Activated T-cell treated with anti-CD3 and anti-CD28 coated beads, Interleukin-2, amount 50 U/mL, for 48 hours (primary cell): ENCODE measurements at places on chromosomes 11 and 22.

DNA sequence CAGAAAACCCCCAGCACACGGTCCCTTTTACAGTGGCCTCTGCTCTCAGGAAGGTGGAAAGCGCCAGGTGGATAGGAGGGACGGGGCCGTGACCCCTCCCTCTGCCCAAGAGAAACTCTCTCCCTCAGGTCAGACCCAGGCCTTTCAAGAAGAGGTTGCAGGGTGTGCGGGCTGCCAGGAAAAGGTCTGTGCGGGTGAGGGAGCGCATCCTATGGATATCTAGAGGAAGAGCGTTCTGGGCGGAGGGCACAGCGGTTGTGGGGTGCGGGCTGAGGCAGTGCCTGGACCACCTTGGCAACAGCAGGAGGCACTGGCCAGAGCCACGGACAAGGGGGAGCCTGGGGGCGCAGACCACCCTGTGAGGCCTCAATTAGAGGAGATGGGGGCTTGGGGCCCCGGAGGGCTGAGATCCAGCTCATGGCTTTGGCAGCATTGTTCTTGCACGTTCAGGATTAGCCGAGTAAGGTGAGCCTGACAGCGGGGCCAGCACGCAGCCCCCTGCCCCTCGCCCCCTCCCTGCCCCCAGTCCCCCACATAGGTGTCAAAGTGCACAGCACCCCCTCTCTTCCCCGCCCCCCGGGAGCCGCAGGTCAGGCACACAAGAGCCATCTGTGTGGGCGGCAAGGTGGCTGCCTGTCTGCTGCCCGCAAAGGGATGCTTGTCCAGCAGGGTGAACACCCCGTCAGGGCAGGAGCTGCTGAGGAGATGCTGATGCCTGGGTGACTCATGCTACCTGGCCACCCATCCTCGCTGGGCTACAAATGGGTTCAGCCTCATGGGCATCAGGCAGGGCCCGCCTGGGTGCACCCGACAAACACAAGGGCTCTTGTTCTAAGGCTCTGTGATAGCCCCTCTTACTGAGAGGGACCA is 92.8 kb upstream of the KCNQ1OT1 start:
- DNase-seq = no peak

DNA sequence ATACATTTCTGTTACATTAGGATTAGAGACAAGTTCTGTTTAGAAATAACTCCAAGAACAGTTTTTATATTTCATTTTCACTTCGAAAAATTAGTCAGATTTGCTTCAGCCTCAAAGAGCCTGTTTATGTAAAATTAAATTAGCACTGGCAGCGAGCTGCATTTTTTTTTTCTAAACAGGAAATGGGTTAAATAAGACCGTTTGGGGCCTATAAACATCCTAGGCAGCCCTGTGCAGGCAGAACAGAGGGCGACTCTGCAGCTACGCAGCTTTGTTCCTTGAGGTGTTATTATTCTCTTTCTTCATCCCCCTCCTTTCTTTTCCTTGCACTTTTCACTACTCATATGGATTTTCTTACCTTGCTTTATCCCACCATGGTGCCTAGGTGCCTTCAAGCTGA is 48.7 kb downstream of the CWC15 start:
- DNase-seq = no peak

DNA sequence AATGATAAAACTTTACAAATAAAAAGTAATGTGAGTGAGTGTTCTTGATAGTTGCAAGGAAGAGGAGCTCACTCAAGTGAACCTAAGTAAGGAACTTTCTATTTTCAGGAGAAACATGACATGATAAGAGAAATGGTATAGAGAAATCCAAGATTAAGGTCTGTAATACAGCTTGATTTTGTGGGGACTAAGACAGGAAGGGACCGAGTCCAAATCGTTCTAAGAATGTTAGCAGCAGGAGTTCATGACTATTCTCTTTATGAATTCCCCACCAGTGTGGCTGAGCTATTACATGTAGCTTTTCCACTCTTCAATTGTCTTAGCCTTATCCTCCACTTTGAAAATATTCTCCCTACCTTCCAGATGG is 698.6 kb upstream of the ARHGAP42 start:
- DNase-seq = no peak

DNA sequence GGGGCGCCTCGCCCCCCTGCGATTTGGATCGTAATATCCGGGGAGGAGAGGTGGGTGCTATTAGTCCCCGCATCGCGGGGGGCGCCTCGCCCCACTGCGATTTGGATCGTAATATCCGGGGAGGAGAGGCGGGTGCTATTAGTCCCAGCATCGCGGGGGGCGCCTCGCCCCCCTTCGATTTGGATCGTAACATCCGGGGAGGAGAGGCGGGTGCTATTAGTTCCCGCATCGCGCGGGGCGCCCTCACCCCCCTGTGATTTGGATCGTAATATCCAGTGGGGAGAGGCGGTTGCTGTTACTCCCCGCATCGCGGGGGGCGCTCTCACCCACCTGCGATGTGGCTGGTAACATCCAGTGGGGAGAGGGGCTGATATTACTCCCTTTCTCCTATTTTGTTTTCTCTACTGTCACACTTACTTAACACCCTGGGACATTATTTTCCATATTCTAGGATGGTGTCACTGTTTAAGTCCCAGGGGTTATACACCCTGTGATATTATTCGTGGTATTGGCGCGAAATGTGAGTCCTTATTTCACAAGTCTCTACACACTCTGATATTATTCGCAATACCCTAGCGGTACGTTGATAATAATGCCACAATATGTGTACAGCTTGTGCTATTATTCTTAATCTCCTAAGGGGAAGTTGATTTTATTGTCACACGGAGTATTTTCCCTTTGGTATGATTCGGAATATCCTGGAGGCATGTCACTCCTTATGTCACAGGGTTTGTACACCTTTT is 57.8 kb upstream of the ALDH3B2 start:
- DNase-seq = peak; percentile 54

DNA sequence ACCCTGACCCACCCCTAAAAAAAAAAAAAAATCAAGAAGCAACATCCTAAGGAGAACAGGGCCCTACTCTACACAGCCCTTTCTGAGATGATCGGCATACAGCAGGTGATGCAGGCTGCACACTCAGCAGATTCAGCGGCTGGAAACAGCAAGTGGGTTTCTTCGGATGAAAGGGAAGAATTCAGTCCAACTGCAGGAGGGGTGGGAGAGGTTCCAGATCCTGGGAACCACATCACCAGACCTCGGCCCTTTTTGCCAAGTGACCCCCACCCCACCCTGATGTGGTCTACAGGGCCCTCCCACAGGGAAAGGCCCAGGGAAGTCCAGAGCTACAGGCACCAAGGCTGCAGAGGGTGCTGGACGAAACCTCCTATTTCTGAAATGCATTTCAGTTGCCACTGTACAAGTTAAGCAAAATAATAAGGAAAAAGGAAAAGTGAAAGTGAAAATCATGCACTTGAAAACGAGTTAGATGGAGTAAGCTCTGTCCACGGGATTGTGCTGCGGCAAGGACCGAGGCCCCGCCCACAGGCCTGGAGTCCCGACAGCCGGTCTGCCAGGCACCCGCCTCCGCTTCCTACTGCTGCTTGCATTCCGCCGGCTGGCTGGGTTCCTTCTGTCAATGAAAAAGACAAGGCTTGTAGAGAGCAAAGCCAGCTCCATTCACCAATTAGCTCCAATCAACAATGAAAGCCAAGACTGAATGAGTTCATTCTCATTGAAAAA is 16.0 kb upstream of the PHLDA2 start:
- no peak for DNase-seq

GRCh38 chr22:42768385-42769035 is 47.8 kb upstream of the A4GALT start:
- no peak for DNase-seq

DNA sequence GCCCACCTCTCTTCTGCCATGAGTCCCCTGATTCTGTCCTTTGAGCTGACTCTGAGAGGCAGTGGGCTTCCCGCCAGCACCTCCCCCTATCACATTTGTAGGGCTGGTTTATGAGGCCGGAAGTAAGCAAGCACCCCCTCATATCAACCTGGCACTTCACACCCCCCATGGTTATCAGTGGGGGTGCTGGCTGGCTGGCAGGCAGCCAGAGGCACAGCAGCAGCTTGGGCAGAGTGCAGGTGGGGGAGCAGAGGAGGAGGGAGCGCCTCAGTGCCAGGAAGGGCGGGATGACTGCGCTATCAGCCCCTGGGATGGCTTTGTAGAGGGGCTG is 22.9 kb upstream of the CHRM4 start:
- no peak for DNase-seq

GRCh38 chr11:63897459-63898146 is 19.4 kb downstream of the RCOR2 start:
- DNase-seq = no peak

DNA sequence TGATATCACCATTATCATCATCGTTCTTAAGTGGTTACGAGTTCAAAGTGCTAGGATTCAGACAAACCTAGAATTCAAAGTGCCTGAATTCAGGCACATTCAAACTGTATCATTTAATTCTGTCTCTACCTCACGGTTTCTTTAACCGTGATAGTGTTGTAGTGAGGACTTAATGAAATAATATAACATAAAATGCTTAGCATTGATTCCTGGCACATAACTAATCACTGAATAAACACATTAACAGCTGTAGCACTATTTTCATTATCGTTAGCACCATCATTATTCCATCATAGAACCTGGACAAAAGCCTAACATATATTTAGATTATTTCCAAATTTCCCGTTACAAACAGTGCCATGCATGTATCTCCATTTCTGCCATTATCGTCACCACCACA is 102.0 kb downstream of the WNT11 start:
- no peak for DNase-seq

- DNase-seq = no peak
These were observed 80.4 kb downstream of the TRMU start for GRCh38 chr22:46415776-46416519.

GRCh38 chr11:55838452-55838851 is at the start of gene OR5D16:
Gene OR5D16, plus strand, starts transcription at chr11:55838752. Its CDS starts 0 bp downstream, at chr11:55838752.
- DNase-seq = no peak

DNA sequence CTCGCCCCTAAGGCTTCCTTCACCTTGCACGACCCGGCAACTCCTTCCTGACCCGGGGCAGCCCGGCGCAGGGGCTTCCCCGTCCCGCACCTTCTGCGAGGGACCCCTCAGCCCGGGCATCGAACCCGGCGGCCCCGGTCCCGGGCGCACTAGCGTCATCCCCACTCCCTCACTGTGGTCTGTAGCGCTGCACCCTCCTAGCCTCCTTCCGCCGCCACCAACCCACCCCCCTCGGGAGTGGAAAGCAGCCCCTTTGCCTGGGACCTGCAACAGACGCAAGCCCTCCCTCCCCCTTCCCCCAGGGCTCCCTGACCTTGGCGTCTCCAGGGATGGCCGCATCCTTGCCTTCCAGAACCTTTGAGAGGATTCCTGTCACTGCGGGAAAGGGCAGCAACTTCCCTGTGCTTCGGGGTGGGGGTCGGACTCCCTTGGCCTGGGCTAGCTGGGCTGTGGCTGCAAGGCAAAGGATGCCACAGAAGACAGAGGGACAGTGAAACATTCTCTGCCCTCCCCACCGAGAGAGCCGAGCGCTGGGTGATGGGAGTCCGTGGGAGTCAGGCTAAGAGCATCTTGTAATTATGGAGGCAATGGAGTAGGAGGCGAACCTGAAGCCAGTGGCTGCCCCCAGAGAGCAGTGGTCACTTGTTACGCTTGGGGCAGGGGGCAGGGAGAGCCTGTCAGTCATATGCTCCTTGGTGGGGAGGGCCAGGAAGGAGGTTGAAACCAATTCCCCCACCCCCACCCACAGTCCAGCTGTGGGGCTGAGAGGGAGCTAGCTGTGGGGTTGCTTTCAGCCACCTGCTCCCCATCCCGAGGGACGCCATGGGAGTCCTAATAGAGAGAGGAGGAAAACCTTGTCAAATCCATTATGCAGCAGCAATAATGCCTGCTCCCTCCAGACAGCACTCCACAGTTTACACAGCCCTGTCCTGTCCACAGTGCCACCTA is 920 bp downstream of the TMEM132A start:
- DNase-seq = peak; percentile 25

DNA sequence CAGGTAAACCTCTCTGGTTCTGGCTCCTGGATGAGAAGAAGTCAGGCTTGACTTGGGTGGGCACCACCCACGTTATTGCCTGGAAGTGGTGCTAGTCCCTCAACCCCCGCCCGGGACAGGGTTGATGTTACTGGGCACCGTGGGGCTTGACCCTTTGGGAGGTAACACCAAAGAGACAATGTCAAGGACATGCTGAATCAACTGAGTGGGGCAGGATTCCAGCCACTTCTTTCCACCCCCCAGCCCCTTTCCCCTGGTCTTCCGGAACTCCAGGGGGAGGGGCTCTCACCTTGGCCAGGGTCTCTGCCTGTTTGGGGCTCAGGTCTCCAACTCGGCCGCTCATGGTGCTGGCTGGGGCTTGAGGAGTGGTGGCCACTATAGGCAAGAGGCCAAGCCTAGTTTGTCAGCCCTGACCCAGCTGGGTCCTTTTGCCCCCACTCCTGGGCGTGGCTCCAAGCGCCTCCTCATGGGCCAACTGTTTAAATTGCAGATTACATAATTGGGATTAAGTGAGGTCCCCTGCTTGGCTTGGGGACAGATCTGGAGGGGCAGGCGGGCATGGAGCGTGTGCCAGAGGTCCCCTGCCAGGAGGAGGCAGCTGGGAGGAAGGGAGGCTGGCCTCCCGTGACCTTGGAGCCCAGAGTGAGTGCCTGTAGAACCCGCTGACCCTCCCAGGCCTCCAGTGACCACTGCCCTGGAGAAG is at the start of gene SEC14L3:
Gene SEC14L3, minus strand, starts transcription at position 402 of the 703 bp plus-strand sequence. Its CDS starts 59 bp downstream, at position 343.
- DNase-seq = no peak

DNA sequence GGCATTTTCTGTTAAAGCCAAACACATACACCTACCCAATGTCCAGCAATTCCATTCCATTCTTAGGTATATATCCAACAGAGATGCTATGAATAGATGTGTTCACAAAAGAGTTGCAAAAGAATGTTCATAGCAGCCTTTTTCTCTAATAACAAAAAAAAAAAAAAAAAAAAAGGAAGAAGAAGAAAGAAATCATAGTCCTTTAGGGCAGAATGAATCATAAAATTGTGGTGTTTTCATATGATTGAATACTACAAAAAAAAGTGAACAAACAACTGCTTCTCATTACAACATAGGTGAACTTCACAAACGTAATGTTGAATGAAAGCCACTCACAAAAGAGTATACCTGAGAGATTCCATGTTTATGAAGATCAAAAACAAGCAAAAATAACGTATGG is 66.8 kb upstream of the GRK3 start:
- no peak for DNase-seq

DNA sequence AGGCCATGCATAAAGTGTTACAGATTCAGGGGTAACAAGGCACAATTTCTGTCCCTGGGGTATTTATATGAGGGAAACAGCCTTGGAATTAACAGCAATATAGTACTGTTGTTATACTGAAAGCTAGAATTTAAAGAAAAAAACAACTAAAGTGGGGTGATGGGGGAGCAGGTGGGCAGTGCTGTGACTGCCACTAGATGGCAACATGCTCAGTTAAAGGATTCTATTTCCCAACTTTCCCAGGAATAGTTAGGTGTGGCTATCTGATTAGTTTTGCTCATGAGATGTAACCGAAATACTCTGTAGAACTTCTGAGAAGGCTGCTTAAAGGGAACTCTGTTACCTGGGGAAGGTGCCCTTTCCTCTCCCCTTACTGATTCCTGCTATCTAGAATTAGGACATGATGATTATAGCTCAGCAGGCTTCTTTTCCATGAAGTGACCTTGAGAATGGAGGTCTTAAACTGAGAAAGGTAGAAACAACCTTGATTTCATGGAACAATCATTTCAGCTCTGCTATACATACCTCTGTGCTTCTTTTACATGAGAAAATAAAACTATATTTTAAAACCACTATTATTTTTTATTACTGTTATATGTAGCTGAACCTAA is 102.6 kb downstream of the RELT start:
- no peak for DNase-seq
